ENCODE measurements at places on chromosomes 6 and 20. TPM values are rescaled to one million over a fixed set of nuclear protein-coding genes. Genes with fewer than 3 reads are reported as not detected.

Gene DEF6
- 28.6 TPM for polyA plus RNA-seq

Gene CCN5
- polyA plus RNA-seq, result 24.1 TPM

DNA sequence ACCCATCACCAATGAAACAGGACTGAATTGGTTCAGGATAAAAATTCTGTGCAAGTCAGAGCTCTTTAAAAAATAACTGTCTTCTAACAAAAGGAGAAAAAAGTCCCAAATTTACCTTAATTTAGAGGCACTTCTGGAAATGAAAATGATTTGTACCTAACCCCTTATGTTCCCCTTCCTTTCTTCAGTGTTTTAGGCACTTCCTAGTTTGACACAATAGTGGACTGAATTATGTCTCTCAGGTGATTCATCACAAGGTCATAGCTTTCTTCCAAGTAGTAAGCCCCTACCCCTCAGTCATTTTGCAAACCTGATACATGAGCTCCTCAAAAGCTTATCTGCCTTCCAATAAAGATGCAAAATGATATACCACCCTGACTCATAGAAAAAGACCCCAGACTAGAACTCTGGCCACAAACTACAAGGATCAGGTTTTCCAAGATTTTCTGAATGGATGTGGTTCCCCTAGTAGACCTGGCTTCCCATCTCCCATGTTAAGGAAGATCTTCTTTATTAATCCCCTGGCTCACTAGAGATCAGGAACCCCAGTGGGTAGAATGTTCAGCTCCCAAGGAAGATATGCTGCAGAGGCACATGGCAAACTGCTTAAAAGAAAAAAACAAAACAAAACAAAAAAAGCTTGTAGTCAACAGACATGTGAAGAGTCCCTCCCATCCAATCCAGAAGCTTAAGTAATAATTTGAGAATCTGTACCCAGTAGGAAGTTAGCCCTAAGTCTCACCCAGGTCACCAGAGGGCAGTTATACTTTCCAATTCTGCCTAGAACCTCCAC lies 3.6 kb downstream of the PPP1R10 start:
- DNase-seq, result no peak

GRCh38 chr6:140002396-140003022 lies 628.1 kb upstream of the CITED2 start:
- DNase-seq, result no peak

GRCh38 chr6:101203664-101204063 lies 189.8 kb upstream of the GRIK2 start:
- DNase-seq, result no peak

DNA sequence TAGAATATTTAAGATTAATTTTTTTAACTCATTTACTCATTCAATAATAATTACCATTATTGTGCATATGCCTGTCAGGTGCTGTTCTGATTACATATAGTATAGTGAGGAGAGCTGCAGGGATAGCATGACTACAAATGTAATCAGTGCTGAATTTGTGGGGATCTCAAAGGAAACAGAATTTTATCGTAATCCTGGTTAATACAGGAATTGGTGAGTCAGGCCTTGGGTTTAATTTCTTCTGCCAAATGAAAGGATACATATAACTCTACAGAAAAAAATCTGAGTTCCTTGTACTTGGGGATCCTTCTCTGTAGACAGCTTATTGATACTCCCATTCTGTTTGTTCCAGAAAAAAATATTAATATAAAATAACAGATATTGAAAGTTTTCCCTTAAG lies 297.2 kb downstream of the GJA1 start:
- DNase-seq, result no peak
